ENCODE measurements at places on chromosomes 6 and 20.

DNA sequence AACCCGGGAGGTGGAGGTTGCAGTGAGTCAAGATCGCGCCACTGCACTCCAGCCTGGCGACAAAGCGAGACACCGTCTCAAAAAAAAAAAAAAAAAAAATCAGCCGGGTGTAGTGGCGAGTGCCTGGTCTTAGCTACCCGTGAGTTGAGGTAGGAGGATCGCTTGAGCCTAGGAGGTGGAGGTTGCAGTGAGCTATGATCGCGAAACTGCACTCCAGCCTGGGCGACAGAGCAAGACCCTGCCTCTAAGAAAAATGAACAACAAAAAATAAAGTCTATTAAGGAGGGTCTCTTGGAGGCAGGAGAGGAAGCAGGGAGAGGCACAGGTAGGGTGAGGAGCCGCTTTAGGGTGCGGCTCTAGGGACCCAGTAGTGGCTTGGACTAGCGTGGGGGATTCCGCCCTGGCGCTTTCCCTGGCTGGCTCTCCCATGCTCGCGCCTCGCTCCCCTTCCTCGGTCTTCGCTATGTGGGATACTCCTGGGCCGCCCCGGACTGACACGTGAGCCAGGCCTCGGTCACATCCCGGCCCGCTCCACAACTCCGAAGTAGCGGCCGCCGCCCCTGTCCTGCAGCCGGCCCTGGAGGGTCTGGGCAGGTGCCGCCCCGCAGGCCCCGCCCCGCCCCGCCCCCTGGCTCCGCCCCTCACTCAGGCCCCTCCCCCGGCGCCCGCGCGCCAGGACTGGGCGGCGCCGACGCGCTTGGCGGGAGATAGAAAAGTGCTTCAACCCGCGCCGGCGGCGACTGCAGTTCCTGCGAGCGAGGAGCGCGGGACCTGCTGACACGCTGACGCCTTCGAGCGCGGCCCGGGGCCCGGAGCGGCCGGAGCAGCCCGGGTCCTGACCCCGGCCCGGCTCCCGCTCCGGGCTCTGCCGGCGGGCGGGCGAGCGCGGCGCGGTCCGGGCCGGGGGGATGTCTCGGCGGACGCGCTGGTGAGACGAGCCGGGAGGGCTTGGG is at the start of gene MYBL2:
Gene MYBL2, plus strand, starts transcription at position 739 of the 953 bp plus-strand sequence. Its CDS starts 170 bp downstream, at position 909.
- peak; percentile 19 for DNase-seq

DNA sequence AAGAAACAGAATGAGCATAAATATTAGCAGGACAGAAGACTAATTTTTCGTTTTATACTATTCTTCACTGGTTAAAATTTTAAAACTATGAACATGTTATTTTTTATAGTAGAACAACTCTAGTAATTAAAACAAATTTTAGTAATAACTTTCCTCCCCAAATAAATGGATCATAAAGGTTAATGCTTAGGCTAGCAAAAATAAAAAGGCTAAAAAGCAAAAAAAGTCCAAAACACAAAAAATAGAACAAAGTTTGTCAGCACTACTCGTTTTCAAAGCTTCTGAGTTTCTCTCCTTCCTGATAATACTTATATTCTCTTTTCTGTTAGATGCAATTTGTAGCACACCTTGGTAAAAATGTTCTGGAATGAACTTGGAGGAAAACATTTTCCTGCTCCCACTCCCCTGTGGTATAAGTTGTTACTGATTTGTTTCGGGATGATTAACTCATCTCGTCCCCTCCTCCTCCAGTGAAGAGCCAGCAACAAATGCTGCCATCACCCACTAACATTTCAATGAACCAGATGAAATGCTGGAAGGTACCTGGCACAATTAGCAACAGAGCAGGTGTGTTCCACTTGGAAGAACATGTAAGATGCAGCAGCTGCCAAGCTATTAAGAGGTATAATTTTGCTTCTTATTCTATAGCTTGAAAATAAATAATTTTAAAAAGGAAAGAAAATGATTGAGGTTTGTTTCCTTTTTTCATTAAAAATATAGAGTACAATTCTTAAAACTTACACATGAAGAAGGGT is 130.5 kb downstream of the MYB start:
- DNase-seq: peak; percentile 48

DNA sequence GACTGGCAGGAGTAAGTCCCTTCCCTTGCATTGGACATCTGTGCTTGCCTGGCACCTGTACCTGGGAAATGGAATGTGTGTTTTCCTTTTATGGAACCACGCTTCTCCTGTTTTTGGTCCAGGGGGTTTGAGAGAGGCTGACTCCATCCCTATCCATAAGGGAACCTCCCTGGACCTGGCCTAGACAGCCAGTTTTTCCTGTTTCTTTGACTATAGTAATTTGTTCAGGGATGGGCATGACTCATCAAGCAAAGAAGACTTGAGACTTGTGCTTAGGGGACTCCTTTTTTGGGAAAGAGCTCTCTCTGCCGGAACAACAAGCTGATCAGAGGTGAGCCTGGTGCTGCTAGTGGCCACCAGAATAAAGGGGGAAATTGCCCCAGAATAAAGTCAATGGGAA is 393.8 kb downstream of the CDH26 start:
- DNase-seq: no peak

- no peak for DNase-seq
Measured at GRCh38 chr6:163958646-163959045, 544.1 kb downstream of the QKI start.

DNA sequence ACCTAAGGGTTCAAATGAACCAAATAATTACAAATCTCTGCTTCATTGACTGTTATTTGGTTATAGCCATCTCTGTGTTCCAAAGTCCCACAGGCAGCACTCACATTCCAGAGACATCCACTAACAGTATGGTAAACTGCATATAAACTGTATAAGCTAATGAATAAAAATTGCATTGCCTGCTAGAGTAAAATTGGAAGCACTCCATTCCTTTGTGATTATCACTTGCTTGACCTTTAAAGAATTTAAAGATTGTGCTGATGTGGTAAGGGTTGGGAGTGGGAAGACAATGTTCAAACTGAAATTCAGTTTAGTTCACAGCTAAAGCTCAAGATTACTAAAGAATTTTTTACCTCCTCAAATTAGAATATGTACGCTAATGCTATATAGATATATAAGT is 31.0 kb upstream of the OSTM1 start:
- no peak for DNase-seq

- no peak for DNase-seq
Measured at GRCh38 chr6:44800171-44800783, 412.8 kb downstream of the CDC5L start.

DNA sequence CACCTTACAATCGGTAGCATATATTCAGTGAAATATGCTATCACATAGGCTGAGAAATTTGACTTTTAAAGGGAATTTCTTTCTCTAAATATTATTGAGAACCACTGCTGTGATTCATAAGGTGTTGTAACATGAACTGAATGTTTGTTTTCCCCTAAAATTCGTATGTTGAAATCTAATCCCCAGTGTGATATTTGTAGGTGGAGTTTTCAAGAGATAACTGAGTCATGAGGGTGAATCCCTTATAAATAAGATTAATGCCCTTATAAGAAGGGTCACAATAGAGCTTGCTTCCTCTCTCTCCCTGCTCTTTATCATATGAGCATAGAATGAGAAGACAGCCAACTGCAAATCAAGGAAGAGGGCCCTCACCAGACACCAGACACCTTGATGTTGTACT is 64.8 kb downstream of the LMBRD1 start:
- DNase-seq: no peak

GRCh38 chr6:10122164-10122563 is 292.7 kb downstream of the TFAP2A start:
- no peak for DNase-seq

DNA sequence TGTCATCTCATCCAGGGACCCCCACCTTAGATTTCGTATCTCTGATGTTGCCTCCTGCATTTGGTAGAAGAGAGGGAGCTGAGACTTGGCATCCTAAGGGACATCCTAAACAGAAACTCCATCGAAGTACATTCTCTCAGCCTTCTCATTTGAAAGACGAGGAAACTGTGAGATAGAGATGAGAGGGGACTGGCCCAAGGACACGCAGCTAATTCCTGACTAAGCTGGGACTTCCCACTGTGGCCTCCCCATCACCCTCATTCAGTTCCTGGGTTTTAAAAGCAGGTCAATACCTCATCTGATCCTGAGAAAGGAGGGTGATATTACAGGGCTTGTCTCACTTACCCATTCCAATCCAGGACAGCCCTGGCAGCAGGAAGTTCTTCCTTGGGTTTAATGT is 855 bp upstream of the WFDC5 start:
- DNase-seq: no peak

GRCh38 chr6:29976588-29977424 is 34.5 kb downstream of the HLA-A start:
- peak; percentile 71 for DNase-seq

DNA sequence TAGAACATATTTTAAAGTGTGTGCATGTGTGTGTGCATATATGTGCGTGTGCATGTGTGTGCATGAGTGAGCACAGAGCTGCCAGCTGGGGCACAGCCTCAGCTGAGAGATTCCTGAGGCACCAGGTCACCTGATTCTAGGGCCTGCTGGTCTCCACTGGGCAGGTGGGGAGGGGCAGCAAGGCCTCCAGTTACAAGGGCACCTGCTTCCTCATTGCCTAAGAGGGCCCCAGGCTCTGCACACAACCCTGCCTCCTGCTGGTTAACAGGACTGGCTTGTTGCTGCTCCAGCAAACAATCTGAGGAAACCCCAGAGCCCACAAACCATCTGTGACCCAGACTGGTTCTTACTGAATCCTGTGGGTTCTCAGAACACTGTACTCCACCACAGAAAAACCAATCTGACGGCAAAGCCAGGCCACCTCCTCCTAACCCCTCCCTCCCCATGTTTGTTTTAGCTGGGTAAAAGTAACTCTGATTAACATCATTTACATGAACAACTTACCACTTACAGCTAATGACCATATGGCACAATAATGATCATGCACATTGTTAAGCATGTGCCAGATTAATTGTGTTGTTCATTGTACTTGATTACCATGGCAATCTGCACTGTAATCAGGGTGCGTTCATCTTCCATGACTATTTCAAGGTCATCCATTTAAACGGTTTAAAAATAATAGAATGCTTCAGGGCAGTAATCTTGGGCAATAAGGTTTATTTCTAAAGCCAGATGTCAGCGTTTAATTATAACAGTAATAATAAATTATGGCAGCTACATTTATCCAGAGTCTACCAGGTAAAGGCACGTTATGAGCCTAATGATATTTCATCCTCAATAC is 23.1 kb upstream of the UBE2J1 start:
- peak; percentile 94 for DNase-seq

- no peak for DNase-seq
Measured at GRCh38 chr20:49832632-49833327, 20.2 kb downstream of the SLC9A8 start.

DNA sequence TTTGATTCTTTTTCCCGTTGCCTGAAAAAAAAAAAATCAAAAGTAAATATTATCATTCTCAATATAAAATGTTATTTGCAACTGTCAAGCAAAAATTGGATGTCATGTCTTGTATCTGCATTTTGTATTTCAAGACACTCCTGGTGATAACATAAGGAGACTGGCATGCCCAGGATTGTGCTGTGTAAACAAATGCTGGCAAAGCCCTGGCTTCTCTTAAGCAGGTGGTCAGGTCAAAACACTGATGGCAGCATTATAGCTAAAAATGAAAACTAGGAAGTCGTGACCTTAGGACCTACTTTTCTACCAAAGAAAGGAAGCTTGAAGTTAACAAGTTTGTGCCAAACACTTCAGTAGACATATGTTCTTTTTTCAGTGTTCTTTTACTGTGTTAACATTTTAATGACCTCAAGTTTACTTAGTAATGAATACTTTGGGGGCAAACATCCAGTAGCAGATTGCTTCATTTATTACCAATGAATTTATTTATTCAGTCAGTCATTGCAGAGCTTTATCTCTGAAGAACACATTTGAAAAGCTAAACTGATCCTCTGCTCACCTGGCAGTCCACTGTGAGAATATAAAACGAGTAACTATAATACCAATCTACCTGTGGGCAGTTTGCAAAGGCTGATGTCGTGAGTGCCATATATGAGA is 243.1 kb upstream of the FLRT3 start:
- DNase-seq: peak; percentile 42

DNA sequence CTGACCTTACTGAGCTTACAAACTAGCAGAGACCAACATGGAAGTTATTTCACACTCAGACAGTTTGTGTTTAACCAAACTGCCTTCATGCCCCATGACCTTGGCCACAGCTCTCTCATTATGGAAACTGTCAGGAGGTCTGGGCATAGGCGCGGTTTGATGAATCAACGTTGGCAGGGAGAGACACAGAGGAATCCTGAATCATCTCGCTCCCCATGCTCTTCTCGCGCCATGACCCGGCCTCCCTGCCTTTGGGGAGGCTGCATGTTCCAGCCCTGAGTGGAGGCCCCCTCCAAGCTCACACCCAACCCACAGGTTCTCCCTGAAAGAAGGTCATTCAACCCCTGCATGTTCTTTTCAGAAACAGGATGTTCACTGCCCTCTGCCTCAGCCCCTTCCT is 15.9 kb upstream of the GDAP1L1 start:
- DNase-seq: no peak

DNA sequence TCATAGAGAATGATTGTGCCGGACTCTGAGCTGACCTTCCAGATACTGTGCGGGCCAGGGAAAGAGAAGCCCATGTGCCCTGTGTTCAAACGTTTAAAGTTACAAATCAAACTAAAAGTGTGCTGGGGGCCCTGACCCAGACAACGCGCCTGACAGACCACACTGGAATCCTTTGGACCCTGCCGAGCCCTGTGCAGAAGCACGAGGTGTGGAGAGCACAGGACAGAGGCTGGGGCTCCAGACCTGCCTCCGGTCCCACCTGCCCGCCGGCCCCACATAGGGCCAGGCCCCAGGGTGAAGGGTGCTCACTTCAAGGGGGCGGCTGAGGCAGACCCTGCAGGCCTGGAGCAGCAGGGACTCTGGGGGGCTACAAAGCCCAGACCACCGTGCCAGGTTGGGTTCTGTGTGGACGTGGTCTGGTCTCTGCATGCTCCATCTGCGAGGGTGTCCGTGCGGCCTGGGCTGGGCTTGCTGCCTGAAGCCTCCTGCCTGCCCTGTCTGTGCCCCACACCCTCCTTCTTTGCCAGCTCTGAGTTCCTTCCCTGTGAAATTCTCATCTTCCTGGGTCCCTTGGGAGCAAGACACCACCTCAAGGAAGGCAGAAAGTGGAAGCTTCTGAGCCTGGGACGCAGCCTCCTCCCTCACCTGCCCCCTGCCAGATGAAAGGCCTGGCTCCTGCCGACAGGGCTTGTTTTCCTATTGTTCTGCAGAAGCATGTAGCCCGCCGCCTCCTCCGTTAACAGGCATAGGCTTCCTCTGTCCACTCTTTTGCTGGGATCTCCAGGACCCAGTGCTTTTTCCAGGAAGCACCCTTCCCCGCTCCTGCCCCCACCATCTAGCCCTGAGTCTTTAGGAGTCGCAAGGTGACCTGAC is 186.2 kb downstream of the ERMARD start:
- DNase-seq: no peak

- no peak for DNase-seq
Measured at GRCh38 chr6:139149383-139149782, 14.5 kb downstream of the HECA start.

Data from cerebellar cortex (tissue), 1 donor.